HL-60 (cell line): ENCODE measurements at places on chromosomes 2 and 18.

GRCh38 chr18:6373187-6373586 is 41.5 kb downstream of the L3MBTL4 start:
- DNase-seq: no peak

DNA sequence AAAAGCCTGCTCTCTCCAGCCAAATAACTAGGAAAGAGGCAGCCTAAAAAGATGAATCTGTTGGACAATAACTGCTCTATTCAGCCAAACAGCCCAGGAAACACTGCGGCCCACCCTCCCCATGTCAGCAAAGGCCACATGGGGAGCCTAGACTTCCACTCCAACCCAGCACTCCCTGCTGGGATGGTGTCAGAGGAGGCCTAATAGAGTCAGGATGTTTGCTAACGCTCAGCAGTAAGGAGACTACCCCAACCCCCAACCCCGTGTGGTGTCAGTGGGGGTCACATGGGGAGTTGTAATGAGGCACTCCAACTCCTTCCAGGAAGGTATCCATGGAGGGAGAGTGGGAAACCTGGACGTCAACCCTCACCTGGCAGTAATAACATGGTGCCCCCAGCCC is 41.6 kb downstream of the ZBTB7C start:
- no peak for DNase-seq

GRCh38 chr2:236959876-236960275 is 125.8 kb upstream of the COPS8 start:
- DNase-seq: no peak

GRCh38 chr2:100208141-100208770 is 65.9 kb upstream of the AFF3 start:
- DNase-seq: no peak

DNA sequence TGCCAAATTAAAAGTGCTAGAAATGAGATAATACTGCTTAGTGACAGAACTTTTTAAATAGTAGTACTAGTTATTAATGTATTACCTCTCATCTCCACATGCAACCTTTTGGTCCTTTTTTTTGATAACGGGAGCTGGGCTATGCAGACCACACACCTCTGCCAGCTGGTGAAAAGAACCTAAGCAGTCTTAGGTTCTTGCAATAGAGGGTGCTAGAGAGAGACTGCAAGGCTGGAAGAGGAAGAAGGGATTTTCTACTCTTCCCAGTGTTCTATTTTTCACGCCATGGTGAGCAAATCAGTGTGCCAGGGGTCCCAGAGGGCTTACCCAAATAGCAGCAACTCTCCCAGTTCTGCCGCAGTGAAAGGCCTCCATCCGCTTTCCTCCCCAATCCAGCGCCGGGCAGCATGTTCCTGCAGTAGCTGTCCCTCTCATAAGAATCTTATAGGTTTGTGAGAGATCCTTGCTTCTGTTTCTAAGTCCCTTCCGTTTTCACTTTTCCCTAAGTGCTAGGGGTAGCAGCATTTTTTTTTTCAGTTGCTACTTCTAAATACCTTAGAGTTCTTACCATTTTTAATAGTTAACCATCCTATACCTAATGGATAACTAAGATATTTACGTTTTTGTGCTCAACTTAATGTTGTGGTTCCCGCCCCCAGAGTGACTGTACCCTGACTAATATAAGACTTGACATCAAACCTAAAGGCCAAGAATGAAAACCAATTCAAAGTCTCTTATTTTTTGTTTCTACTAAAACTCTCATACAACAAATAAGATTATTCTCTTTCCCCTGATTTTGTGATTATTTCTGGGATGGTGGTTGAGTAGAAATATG is 69.4 kb upstream of the UBE2E3 start:
- DNase-seq: no peak

DNA sequence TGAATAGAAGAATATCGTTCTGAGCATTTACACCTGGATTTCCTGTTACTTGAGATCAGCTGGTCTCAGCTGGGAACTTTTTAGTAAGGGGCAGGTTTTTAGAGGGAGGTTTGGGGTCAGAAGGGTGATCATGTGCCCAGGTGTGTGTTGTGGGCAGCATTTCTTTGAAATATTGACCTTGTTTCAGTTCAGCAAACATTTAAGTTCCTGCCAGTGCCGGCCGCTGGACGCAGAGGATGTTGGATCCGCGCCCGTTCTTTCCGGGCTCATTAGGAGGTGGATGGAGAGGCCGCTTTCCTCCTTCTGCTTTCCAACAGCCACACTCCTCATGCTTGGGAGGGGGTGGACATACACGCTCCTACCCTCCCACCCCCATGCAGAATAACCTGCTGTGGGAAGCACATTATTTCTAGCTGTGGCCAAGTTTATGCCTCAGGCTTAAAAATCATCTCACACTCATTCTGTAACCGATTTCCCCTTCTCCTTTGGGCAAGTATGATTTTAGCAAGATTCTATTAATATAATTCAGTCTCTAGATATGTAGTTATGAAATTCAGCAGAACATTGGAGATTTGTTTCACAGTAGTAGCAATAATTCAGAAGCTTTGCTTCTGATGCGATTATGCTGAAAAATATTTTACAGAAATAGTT is 131.4 kb downstream of the ZNF236 start:
- DNase-seq: no peak

GRCh38 chr2:23386339-23387220 is 1.6 kb downstream of the KLHL29 start:
- DNase-seq: no peak

DNA sequence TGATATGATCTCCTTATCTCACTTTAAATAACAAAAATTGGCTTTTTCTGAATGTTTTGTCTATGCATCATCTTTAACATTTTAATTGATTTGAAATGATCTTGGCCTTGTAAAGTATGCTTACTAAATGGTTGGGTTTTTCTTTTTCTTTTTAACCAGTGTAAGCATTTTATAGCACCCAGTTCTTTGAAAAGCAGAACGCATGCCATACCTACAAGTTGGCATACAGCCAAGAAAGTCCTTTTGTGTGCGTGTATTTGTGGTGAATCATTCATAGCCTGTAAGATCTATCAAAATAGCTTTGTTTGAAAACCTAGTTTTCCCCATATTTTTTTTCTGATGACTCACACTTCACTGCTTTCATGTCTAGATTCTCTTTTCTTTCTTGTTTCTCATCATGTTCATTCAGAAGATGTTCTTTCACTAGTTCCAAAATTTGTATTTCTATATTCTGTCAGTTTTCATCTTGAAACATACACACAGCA is 4.1 kb upstream of the VRK2 start:
- no peak for DNase-seq

DNA sequence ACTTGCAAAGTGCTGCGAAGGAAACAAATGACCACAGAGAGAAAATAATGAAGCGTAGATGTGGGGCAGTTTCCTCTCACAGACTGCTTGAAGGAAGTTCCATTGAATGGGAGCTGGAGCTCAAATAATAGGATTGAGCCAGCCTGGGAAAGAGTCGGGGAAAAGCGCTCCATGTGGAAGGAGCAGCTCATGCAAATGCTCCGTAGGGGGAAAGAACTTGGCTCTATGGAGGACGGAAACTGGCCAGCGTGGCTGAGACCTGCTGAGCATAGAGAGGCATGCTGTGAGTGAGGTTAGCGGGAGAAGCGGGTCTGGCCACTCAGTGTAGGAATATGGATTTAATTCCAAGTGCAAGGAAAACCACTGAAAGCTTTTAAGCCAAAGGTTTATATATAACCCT is 28.6 kb upstream of the VIT start:
- DNase-seq: no peak

DNA sequence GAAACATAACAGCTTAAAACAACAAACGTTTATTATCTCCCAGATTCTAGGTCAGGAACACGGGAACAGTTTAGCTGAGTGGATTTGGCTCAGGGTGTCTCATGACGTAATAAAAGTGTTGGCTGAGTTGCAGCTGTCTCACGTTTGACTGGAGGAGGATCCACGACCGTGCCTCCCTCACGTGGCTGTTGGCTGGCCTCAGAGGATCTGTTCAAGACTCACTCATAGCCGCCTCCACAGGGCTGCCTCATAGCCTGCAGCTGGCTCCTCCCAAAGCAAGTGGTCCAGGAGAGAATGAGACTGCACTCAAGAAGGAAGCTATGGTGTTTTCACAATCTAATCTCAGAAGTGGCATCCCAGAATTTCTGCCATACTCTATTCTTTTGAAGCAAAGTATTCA is 167.1 kb downstream of the RPRM start:
- DNase-seq: no peak

DNA sequence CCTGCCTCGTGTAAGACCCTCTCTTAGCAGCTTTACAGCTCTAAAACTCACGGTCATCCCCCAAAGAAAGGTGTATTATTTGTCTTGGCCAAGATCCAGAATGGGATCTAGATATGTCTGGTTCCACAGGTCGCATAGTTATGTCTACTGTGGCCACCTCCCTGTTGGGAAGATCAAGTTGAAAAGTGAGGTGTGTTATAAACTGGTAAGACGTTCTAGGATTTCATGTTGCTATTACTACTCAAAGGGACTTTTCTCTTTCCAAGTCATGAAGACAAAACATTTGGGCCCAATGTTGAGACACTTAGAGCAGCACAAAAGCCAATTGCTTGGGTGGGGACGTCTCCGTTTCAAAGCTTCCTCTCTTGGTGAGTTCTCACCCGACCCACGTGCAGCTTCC is 766.0 kb downstream of the RNF144A start:
- DNase-seq: no peak

GRCh38 chr2:62201307-62201706 is 5.4 kb downstream of the B3GNT2 start:
- no peak for DNase-seq

DNA sequence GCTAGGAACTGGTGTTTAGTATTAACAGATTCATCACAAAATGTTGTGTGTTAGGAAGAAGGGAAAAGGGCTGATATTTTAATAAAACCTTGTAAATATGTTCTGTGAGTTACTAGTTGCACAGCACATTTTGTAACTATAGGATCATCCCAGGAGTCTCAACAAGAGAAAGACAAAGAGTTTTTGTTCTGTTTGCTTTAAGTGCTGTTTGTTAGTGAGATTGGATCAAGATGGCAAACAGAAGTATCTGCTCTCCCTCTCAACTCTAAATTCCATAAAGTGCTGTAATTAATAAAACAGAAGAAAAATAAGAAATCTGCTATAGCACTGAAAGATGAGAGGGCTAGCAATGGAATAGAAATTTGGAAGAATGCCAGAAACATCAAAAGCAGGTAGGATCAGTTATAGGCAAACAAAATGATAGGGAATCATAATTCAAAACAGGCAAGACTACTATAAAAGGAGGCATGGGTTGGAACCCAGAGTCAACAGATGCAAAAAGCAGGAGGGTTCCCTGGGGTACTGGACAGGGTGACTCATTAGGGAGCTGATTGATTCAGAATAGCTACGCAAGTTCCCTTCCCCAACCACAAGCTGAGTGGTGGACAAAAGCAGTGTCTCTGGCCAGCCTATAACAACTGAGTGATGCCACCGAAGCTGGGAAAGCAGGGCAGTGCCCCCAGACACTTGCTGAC is 75.8 kb downstream of the DYNC1I2 start:
- DNase-seq: no peak

DNA sequence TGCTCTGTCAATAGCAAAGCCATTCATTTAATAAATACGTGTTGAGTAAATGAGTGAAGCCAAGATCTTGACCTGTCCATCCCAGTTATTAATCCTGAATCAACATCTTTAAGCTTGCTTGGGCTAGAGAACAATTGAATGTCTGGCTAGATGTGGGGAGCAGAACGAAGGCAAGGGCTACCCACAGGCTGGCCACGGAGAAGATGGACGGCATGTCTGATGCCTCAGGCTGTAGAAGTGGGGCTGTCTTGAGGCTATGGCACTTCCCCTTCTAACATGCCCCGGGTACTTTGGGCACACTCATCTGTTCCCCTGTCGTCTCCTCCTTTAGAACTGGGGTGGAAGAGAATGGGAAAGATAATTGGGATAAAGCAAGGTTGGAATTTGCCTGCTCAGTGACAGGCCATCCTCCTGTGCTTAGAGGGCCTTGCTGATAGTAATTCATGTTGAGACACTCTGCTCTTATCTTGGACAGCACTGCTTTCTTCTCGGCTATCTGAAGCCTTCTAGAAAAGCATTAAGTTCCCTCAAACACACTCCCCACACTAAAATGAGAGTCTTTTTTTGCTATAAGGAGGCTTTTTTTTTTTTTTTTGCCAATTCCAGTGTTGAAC is 225.7 kb downstream of the MREG start:
- DNase-seq: no peak

GRCh38 chr18:48853588-48853987 is 97.2 kb downstream of the SMAD7 start:
- no peak for DNase-seq

GRCh38 chr18:49597157-49597931 is 35.5 kb downstream of the LIPG start:
- no peak for DNase-seq

DNA sequence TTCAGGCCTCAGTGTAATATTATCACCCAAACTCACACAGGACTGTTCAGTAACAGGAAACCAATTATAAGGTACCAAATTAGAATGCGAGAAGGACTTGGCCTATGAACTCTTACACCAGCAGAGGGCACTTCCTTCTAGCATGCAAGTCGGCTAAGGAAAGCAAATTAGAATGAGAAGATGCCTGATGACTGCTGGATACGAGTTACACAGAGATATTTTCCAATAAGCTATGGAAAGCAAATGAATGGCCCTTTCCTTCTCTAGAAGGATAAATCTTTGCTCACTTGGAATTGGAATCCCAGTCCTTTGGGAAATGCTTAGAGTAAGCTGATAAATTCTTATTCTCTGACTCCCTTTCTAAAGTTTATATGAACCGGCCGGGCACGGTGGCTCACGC is 109.8 kb downstream of the AP1S3 start:
- peak; percentile 49 for DNase-seq

DNA sequence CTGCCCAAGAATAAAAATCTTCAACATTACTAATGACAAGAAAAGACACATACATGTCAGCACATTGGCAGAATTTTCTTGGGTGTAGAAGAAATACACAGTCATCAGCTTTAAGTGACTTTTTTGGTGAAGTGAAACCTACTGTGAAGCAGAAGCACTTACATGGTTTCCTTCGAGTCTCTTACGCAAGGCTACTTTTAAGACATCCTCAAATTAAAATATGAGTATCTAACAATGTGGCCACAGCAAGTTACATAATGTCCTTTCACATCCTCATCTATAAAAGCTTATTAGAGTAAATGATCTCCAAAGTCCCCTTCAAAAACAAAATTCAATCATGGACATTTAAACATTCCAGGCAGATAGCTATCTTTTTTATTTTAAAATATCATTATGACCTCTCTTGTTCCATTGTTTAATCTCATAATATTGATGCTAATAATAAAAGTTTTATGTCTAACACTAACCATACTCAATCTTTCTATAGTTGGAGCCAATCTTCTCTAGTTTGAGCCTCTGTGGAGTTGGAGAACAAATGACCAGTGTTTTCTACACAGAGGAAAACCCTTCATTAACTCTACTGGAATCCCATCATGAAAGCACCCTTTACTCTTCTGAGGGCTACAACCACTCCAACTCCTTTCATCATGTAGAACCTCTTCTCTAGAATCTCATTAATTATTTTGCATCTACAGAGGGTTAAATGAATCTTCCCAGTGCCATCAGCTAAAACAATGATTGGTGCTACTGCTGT is 182.2 kb upstream of the ZFP36L2 start:
- DNase-seq: peak; percentile 86
